NCI-H2029 treated with DMSO at 0.1 percent for 48 hours (cell line): ENCODE measurements at places on chromosomes 4 and X.

GRCh38 chrX:154021131-154021611 is 1.5 kb upstream of the IRAK1 start:
- no peak for DNase-seq

- no peak for DNase-seq
Observed at GRCh38 chr4:177235026-177235425, 74.6 kb upstream of the NEIL3 start.

GRCh38 chrX:3307881-3308280 is 38.6 kb downstream of the MXRA5 start:
- DNase-seq, result no peak

DNA sequence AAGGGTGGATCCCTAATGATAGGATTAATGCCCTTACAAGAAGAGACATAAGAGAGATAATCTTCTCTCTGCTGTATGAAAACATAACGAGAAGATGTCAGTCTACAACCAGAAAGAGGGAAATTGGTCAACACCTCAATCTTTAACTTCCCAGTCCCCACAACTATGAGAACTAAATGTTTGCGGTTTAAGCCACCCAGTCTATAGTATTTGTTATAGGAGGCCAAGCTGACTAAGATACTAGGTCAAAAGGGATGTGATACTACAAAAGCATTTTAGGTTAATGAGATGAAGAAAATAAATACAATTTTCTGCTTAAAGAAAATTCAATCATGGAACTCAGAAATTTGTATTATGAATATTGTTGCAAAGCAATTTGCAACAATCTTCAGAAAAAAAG is 55.4 kb upstream of the LHFPL1 start:
- DNase-seq, result no peak

- no peak for DNase-seq
Observed at GRCh38 chr4:127844601-127845116, 36.0 kb upstream of the PLK4 start.

DNA sequence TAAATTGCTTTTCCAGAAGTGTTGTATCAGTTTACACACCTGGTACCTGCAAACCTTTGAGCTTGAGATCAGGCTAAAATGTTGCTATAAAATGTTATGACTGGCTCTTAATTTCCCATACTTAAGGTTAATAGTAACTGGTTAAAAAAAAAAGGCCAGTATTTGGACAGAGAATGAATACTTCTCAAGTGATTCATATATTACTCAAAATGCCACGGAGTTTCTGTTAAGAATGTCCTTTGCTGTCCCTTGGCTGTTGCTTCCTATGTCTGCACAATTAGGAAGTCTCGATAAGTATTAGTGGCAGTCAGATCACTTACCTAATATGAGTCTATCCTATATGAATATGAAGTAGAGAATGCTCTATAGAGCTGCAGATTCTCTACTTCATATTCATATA is 232.2 kb upstream of the IGFBP7 start:
- no peak for DNase-seq

DNA sequence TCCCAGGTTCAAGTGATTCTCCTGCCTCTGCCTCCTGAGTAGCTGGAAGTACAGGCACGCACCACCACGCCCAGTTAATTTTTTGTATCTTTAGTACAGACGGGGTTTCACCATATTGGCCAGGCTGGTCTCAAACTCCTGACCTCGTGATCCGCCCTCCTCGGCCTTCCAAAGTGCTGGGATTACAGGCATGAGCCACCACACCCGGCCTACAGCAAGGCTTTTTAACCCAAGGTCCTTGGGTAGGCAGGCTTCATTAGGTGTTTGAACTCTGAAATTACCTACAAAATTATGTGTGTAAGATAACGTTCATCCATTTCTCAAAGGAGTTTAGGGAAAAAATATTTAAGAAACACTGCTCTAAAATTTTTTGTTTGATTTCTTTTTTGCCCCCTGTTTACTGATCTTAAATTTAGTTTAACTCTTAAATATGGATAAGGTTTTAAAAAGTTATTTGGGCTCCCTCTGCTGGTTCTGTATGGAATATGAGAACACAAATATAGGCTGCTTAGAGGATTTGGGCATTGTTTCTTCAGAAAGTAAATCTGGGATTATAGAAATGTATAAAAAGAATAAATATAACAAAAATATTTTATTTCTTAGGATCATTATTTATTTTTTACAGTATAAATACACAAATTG is 92.8 kb downstream of the CBR4 start:
- DNase-seq, result peak; percentile 16

DNA sequence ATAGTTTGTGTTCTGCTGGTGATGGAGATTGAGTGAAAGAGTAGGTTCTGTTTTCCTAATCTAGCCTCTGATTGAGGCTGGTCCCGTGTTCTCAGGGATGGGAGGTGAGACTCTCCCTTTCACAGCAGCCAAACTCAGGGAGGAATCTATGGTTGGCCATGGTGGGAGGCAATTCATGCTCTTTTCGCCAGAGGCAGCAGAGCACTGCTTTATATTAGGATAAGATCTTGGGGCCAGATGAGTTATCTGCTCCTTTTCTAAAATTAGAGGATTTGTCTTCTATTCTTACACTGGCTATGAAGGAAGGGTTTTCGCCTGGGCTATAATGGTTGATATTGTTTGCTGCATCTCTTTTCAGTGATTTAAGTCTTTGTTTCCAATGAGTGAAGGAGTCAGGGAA is 63.9 kb upstream of the NLGN4X start:
- no peak for DNase-seq

GRCh38 chrX:72715546-72715945 is 1.4 kb upstream of the PHKA1 start:
- DNase-seq, result no peak

GRCh38 chr4:2075171-2075986 is 16.3 kb downstream of the NAT8L start:
- no peak for DNase-seq

- DNase-seq, result no peak
Observed at GRCh38 chr4:123603165-123603564, 206.6 kb downstream of the SPRY1 start.

- peak; percentile 44 for DNase-seq
Observed at GRCh38 chr4:19739101-19739651, 512.5 kb upstream of the SLIT2 start.

DNA sequence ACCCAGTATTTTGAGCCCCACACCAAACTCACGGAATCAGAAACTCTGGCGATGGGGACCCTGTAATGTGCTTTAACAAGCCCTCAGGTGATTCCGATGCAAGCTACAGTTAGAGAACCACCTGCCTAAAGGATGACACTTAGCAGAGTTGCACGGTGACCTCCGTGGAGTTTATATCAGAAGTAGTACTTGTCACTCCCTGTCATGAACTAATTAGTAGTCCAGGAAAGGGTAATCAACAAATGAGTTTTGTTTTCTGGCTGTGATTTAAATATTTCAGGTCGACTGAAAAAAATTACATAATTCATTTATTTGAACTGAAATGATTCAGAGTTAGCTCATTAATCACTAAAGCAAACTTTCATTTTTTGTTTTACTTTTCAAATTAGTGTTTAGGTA is 56.4 kb downstream of the TMA16 start:
- DNase-seq, result no peak

GRCh38 chrX:85052636-85053343 is 49.1 kb downstream of the APOOL start:
- DNase-seq, result no peak

DNA sequence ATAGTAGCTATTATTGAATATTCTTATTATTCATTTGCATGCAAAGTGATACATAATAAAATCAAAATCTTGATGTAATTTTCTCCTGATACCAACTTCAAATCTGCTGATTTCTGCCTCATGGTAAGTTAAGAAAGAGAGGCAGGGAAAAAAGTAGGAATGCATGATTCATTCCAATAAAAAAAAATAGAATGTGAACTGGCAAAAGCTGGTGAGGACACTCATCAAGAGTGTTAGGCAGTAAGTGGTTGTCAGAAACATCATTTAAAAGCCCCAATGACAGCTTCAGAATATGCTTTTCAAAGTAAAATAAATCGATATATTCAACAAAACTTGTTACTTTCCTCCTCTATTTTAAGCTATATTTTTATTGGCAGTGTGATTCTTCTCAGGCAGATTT is 979.1 kb downstream of the TECRL start:
- DNase-seq, result no peak

DNA sequence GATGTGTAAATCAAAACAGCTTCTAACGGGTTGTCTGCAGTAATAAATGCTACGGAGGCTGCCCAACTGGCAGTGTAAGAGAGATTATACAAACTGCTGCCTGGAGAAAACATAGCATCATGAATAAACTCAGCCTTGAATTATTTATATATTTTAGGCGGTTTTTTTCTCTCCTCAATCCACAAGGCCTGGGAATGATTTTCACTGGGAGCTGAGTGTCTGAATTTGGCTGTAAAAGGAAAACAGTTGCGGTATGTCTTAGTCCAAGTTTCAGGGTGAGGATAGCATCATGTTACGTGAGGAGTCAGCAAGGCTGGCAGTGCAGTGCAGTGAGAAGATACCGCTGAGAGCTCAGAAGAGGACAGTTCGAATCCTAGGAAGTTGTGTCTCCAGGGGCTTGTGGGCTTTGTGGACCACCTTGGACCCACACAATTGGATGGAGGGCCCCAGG is 291.5 kb upstream of the BOD1L1 start:
- DNase-seq, result no peak

DNA sequence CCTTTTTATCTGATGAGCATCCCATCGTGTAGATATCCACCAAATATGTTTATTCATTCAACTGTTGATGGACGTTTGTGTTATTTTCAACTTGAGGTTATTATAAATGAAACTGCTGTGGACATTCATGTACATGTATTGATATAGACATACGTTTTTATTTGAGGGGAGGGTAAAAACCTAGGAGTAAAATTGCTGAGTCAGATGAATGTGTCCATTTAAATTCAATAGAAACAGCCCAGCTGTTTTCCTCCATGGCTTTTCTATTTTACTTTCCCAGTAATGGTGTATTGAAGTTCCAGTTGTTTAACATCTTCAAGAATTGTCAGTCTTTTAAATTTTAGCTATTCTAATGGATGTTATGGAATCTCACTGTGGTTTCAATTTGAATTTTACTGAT is 348.7 kb upstream of the GALNTL6 start:
- DNase-seq, result no peak
